ENCODE measurements at places on chromosomes 3 and 15.

DNA sequence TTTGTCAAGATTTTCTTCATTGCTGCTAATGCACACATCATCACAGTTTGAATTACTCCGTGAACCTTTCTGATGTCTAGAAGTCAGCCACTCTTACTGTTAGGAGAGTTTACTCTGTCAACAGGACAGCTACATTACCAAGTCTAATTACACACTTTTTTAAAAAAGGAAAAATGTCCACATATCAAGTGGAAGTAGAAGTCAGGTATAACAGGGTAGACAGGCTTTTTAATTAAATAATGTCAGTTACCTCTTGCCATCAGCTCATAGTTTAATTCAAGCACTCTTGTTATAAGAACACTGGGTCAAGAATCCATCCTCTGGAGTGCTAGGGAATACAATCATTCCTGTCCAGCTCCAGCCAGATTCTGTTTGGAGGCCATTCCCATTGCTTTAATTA is 232.8 kb downstream of the TAFA4 start:
- no peak for DNase-seq

- DNase-seq = no peak
These were observed 58.1 kb downstream of the DGKG start for GRCh38 chr3:186303965-186304364.

- DNase-seq = no peak
These were observed 126.1 kb upstream of the ABHD17C start for GRCh38 chr15:80568876-80569605.

- no peak for DNase-seq
These were observed 54.6 kb upstream of the VILL start for GRCh38 chr3:37935756-37936666.

- no peak for DNase-seq
These were observed 29.9 kb upstream of the SPSB4 start for GRCh38 chr3:141021261-141021660.

DNA sequence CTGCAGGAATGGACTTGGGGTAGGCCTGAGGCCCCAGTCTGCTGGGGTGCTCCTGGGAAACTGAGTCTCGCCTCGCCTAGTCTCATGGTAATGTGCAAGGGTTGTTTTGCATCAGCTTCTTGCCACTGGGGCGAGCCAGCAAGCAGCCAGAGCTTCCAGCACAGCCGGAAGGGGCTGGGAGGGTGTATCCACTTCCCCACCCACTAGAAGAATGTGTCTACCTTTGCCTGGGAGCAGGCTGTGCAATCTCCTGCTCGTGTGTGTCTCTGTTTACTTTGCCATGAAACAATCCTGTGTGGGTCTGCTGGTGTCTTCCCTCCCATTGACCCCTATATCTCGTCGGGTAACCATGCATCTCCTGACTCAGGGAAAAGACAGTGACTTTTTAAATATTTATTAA is 21.8 kb upstream of the ERICH6 start:
- no peak for DNase-seq

- peak; percentile 97 for DNase-seq
These were observed 900 bp upstream of the GNB4 start for GRCh38 chr3:179452176-179452564.

- no peak for DNase-seq
These were observed 299.8 kb downstream of the LPP start for GRCh38 chr3:188453431-188454384.

GRCh38 chr15:62035256-62035924 is 24.9 kb downstream of the VPS13C start:
- DNase-seq = no peak

DNA sequence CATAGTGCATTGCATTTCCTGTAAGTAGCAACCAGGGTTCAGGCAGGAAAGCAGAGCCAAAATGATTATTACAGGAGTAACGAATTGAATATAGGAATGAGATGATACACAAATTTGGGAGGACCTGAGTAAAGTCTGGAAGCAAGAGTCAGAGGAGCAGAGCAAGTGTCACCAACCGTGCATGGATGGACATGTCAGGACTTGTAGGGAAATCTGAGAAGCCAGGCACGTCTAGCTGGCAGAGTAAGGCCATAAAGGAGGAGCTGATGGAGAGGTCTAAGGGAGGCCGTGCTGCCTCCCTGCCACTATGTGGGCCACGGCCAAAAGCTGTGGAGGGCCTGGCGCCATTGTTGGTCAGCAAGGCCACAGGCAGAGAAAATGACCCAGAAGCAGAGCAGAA is 22.4 kb downstream of the GJD2 start:
- no peak for DNase-seq

DNA sequence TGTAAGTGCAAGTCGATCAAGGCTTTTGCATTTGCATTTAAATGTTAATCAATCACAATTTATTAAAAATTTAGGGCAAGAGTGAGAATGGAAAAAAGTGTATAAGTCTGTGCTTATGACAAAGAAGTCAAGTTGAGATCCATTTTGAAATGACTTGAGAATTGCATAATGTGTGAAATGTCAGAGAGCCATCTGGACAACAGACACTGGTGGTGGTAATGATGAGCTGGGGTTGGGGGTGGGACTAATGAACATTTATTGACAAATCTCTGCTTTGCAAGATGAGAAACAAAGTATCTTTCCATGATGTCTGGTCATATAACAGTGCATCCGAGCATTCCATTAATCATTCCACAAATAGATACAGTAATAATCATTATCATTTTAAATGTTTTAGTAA is 89.4 kb upstream of the ZBTB20 start:
- no peak for DNase-seq

DNA sequence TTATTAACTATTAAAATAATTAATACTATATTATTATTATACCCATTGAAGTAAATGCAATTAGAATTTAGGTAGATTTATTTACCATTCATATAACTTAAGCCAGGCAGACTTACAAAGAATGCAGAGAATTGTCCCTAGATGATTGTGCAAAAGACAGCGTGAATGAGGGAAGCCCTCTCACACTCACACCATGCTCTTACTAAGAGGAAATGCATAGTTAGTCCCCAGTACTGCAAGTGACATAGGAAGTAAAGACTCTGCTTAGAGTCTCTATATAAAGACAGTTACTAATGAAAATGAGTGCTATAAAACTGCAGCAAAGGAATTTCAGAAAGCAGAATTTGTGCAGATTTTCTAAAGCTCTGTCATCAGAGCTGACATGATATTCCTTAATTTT is 270.4 kb downstream of the ZBBX start:
- no peak for DNase-seq

- no peak for DNase-seq
These were observed 595.5 kb upstream of the AGTR1 start for GRCh38 chr3:148102156-148102555.

GRCh38 chr15:91429973-91430372 is 329.9 kb downstream of the SV2B start:
- DNase-seq = no peak

GRCh38 chr15:36106640-36107335 is 472.6 kb upstream of the CDIN1 start:
- no peak for DNase-seq

DNA sequence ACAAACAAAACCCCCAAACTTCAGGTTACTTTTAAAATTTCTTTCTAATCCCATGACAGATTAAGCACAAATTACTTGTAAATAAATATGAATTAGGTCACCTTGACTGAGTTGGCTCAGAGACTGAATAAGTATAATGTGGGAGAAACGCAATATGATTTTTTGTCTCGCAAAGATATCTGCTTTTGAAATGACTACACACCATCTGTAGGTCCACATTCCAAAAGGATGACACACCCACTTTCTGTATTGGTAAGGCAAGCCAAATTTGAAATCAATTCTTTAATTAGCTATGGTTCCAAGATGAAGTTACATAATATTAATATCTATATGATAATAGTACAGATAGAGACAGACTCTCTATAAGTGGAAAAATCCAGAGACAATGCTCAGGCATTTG is 66.9 kb upstream of the CSPG5 start:
- no peak for DNase-seq

DNA sequence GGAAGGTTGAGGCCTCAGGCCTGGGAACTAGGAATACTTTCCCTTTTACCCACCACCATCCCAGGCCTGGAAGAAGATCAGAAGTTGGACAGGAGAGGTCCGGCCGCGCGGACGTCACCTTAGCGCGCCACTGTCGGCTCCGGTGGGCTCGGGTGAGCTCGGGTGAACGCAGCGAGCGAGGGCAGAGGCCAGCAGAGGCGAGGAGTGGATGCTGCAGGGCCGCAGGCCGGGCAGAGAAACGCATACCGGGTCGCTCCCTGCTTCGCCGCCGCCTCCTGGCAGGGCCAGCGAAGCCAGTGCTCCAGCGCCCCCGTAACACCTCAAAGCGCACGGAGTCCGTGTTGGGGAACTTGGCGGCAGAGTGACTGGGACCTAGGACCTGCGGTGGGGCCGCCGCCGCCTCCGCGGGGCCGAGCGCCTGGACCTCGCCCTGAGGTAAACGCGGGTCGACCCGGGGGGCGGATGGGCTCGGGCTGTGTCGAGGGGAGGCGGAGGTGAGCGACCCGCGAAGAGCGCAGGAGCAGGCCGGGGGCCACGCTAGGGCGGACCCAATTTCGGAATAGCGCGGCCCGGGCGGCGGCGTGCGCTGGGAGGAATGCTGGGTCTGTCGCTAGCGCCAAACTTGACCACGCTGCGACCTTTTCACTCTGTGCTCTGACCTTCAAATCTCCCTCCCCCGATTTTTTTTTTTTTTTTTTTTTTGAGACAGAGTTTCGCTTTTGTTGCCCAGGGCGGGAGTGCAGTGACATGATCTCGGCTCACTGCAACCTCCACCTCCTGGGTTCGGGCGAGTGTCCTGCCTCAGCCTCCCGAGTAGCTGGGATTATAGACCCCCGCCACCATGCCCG is 1.6 kb downstream of the CYP11A1 start:
- DNase-seq = no peak

GRCh38 chr3:63069806-63070475 is 194.7 kb upstream of the CADPS start:
- no peak for DNase-seq

DNA sequence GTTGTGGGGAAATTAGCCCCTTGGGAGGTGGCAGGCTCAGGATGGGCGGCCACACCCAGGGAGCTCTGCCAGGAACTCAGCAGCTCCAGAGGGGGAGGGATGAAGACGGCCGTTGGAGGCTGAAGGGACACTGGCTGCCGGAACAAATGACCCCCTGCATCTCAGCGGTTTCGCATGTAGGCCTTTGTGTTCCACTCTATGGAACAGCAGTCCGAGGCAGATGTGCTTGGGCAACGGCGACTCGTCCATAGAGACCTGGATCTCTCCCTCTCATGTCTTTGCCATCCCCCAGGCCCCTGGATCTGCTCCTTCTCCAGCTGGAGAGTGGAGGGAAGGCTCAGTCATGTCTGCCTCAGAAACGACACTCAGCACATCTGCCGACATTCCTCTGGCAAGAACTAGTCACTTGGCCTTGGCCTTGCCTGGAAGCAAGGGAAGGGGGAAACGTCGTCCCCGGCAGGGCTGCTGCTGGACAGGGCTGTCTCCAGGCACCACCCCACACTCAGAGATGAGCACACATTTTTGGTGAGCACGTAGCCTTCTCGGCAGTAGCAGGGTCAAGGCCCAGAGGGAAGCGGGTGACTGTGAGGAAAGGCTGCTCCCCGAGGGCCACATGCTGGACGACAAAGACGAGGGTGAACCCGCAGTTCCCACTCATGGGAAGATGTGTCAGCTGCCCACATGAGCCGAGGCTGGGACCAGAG is 83.8 kb downstream of the ASB7 start:
- DNase-seq = no peak

DNA sequence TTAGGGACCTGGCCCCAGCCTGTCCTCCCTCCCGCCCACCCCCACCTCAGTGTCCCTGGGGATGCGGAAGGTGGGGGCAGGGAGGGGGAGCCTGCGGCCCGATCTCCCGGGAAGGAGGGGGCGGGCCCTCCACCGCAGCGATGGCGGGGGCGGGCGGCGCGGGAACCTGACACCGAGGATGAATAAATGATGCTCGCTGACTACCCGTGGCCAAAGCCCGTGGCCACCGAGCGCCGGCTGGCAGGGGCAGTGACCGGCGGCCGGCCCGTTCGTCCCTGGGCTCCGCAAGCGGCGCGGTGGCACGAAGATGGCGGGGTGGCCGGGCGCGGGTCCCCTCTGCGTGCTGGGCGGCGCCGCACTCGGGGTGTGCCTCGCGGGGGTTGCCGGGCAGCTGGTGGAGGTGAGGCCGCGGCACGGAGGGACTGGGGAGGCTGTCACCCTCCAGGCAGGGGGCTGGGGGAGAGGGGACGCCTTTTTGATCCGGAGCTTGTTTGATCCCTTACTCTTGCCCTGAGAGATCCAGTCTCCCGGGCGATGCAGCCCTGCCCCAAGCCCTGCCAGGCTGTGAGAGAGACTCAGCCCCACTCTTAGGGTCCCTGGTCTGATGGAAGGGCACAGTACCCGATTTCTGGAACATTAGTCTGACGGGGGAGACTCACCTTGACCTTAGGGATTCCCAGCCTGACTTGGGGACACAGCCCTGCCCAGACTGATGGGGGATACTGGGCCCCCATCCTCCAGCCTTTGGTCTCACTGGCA is at the start of gene TMIE:
Gene TMIE (plus strand): TSS at position 212 of the 759 bp plus-strand sequence. CDS start 96 bp downstream, at position 308.
- no peak for DNase-seq

DNA sequence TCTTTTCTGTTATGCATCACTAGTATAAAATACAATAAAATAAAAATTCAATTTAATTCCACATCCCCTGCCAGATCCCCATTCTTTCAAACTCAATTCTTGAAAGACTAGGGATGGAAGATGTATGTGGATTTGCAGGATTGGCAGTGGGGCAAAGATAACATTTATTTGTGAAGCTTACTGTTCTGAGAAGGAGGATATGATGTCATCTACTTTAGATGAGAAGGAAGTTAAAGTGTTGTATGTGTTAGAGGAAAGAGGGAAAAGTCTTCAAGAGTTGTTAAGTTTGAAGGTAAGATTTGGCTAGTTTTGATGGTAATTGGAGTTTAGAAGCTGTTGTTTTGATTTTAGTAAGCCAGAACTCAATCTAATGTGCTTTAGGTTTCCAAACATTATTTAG is 845.1 kb upstream of the NR2F2 start:
- DNase-seq = no peak

DNA sequence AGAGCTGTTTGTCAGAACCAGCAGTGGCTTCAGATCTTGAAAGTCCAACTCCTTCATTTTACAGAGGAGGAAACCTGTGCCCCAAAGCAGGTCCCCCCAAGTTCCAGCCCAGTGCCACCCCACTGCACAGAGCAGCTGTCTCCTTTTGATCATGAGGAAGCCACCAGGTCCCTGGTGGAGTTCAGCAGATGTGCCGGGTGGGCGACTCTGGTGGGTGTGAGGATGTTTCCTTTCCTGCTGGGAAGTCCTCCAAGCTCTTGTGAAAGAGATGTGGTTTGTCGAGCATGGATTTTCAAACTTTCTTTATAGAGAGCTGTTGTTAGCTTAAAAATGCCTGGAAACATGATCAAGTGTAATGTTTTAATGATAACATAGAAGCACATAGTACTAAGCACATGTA is 52.0 kb downstream of the SMAD3 start:
- no peak for DNase-seq

- no peak for DNase-seq
These were observed 25.9 kb downstream of the CSTA start for GRCh38 chr3:122350814-122351418.

GRCh38 chr15:53976844-53977392 is 1.3 kb upstream of the UNC13C start:
- DNase-seq = no peak

- no peak for DNase-seq
These were observed 190.4 kb downstream of the MEGF11 start for GRCh38 chr15:66063147-66063546.

GRCh38 chr3:52880474-52880873 is 16.9 kb downstream of the STIMATE start:
- DNase-seq = no peak

Data from SK-N-MC (cell line).